AG10803 (cell line): ENCODE measurements at places on chromosomes 2 and 18.

GRCh38 chr2:196551014-196551413 is 88.5 kb upstream of the CCDC150 start:
- peak; percentile 60 for DNase-seq

- no peak for DNase-seq
Observed at GRCh38 chr2:64525317-64525613, 1.1 kb downstream of the AFTPH start.

GRCh38 chr2:234374150-234374508 is 122.8 kb downstream of the ARL4C start:
- DNase-seq: no peak

DNA sequence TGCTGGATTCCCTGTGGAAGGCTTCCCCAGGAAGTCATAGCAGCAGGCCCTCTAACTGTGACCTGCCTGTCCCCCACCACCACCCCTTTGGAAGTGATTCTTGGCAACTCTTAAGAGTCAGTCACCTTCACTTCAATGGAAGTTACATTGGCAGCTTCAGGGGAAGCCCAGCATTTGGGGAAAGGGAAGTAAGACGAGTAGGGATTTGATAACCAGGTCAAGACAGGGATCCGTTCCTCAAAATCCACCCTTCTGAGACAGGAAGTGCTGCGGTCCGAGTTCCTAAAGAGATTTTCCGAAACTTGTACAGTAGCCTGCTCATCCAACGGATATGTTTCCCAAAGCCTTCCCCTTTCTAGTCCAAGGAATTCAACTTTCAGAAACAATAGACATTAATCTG is 54.2 kb downstream of the MRPL35 start:
- no peak for DNase-seq

GRCh38 chr2:238848976-238849853 is 1.3 kb downstream of the TWIST2 start:
- peak; percentile 26 for DNase-seq

DNA sequence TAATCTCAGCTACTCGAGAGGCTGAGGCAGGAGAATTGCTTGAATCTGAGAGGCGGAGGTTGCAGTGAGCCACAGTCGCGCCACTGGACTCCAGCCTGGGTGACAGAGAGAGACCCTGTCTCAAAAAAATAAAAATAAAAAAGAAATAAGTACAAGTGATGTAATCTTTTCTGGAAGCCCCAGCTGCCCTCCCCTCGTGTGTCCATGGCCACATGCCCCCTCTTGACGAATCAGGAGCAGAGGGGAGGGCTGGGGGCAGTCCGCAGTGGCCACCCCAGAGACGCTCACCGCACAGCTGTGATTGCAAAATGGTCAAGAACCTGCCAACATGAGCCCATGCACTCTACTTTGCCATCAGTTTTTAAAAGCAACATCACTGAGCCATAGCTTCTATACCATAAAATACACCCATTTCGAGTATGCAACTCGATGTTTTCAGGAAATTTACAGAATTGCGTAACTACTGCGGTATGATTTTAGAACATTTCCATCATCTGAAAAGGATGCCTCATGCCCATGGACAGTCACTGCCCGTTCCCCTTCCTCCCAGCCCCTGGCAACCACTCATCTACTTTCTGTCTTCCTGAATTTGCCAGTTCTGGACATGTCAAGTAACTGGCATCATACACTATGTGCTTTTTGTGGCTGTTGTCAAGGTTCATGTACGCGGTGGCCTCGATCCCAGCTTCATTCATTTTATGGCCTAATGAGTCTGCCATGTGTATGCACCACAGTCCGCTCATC is 88.1 kb downstream of the NDUFA10 start:
- peak; percentile 14 for DNase-seq

- DNase-seq: peak; percentile 69
Observed at GRCh38 chr2:201786471-201786870, 5.7 kb upstream of the ALS2 start.

- no peak for DNase-seq
Observed at GRCh38 chr2:25314514-25315315, 27.0 kb downstream of the DNMT3A start.
